ENCODE measurements at places on chromosomes 5 and 9. TPM values are rescaled to one million over a fixed set of nuclear protein-coding genes. Genes with fewer than 3 reads are reported as not detected.

GRCh38 chr5:125551246-125551645 lies 804.8 kb upstream of the ZNF608 start:
- DNase-seq = no peak

DNA sequence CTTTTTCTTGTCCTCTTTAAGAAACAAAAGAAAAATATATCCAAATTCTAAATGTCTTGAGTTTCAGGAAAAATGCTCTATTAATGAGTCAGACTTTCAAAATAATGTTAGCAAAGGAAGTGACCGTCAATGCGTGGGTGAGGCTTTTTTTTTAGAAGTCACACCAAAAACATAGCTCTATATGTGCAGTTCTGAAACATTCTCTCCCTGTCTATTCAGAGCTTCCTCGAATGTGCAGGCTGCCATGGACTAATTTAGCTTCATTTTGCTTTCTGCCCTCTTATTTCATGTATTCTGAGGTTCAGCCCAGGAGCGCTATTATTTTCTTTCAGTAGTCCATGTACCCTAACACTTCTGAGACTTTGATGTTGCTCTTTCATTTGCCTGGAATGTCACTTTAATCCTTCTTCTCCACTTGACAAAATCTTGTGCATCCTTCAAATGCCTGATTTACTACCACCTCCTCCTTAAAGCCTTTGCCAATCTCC lies 72.5 kb upstream of the RASA1 start:
- no peak for DNase-seq

GRCh38 chr5:173629628-173630027 lies 13.2 kb upstream of the BOD1 start:
- no peak for DNase-seq

- DNase-seq = no peak
Measured at GRCh38 chr5:113031557-113031956, 55.0 kb downstream of the DCP2 start.

GRCh38 chr9:118570066-118570465 lies 799.2 kb downstream of the BRINP1 start:
- no peak for DNase-seq

- DNase-seq = no peak
Measured at GRCh38 chr9:130301483-130302286, 36.1 kb downstream of the HMCN2 start.

- no peak for DNase-seq
Measured at GRCh38 chr5:102596951-102597350, 98.2 kb upstream of the SLCO6A1 start.

DNA sequence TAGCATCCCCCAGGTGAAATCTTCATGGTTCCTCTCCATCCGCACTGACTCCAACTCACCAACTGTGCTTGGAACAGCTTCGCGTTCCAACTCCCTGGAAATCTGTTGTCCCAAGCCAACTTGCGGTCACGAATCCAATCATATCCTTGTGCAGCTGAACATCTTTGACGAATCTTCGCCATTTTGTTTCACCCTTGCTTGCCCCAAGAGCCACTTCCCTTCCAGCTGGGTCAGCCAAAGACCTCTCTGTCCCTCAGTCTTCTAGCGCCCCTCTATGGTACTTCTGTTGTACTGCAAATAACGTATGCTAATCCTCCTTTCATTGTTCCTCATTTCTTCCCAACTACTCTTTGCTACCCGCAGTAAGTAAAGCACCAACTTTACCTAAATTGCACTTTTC lies 61.0 kb upstream of the TARS1 start:
- DNase-seq = no peak

- DNase-seq = no peak
Measured at GRCh38 chr5:152907488-152908245, 502.6 kb upstream of the NMUR2 start.

- no peak for DNase-seq
Measured at GRCh38 chr9:77987081-77987656, 44.4 kb downstream of the GNAQ start.

FSTL4 gene
- polyA plus RNA-seq = 3.0 TPM

ANKRD20A1 gene
- polyA plus RNA-seq = not detected

ARID3C gene
- not detected for polyA plus RNA-seq

OR1Q1 gene
- polyA plus RNA-seq = 0.07 TPM

All from HepG2 (cell line).